Activated T-helper 2 cell treated with anti-CD3 and anti-CD28 coated beads, Interferon-gamma antibody, Interleukin-2, Interleukin-4, amounts not matched to agents 10 μg/mL and 5 μg/mL and 100 μg/mL, durations not matched to agents 14 hours and 24 hours and 36 hours (primary cell): ENCODE measurements at places on chromosomes 4 and X. TPM values are rescaled to one million over a fixed set of nuclear protein-coding genes. Genes with fewer than 3 reads are reported as not detected.

- DNase-seq = no peak
These were observed 189.6 kb downstream of the BCOR start for GRCh38 chrX:39907964-39908661.

DNA sequence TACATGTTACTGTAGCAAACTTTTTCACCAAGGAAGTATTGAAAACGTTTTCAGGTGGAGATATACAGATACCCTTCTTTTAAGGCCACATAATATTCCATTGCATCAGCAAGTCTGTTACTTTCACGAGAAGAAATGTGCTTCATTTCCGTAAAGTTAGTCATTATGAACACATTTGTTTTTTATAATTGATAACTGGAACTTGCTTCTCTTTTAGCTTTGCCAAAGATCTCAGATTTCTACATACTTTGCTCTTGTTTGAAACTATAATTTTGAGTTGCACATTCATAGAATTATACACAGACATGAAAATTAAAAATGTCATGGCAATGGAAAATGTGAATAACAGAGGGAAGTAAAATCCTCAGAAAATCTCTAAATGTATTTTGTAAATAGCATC lies 128.7 kb upstream of the GIMD1 start:
- DNase-seq = no peak

GRCh38 chr4:99447513-99447912 lies 12.4 kb upstream of the ADH7 start:
- no peak for DNase-seq

DNA sequence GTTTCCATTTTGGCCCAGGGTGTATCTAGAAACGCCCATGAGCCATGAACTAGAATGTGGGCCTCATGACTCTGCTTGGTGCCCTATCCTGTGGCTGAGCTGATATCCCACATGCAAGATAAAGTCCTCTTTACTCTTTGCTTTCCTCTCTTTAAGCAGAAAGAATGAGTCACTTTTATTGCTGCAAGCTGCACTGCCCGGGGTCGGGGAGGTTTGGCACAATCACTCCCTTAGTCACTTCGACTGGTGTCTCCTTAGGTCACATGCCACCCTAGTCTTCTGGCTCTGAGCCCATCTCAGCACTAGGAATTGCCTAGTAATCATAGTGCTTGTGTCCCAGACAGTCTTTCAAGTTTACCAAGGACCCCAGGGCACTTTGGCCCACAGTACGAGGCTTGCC lies 75.1 kb upstream of the CXorf66 start:
- no peak for DNase-seq

GRCh38 chr4:132284910-132285426 lies 864.1 kb upstream of the PCDH10 start:
- no peak for DNase-seq

GRCh38 chr4:120526033-120526432 lies 396.5 kb downstream of the PRDM5 start:
- DNase-seq = no peak

GRCh38 chr4:113673450-113673849 lies 88.1 kb downstream of the CAMK2D start:
- peak; percentile 19 for DNase-seq

GRCh38 chrX:97616883-97617530 lies 733.3 kb downstream of the RPA4 start:
- DNase-seq = no peak

- DNase-seq = no peak
These were observed 349.0 kb downstream of the PCDH7 start for GRCh38 chr4:31069151-31069550.

DNA sequence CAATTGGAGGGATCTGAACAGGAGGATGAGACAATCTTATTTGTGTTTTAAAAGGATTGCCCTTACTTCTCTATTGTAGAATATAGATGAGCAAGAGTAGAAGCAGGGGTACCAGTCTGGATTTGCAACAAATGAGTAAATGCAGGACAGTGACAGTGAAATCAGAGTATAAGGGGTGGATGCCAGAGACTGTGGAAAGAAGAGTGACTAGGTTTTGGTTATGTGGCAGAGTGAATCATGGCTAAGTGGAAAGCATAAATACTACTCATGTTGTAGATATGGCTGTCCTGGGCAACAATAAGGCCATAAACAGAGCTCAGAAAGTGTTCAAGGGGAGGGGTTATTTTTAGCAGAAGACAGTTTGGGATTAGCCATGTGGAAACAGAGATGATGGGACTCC lies 6.0 kb upstream of the VSIG4 start:
- DNase-seq = no peak

GRCh38 chrX:27057883-27058282 lies 405.3 kb downstream of the PPP4R3C start:
- DNase-seq = no peak

DNA sequence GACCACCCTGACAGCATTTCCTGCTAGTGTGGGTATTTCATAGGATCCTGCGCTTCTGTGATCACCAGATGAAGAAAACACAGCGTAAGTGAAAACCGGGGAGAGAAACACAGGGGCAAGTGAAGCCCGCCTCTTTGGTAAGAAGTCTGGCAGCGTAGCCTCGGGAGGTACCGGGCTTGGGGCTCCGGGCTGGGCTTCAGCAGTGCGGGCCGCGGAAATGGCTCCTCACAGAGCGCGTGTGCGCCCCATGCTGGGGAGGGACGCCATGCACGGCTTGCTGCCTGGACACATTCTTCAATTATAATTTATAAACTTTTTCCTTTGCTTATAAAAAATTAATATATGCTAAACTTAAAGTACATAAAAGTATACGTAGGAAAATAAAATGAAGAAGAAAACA lies 151.5 kb downstream of the AFAP1 start:
- DNase-seq = no peak

DNA sequence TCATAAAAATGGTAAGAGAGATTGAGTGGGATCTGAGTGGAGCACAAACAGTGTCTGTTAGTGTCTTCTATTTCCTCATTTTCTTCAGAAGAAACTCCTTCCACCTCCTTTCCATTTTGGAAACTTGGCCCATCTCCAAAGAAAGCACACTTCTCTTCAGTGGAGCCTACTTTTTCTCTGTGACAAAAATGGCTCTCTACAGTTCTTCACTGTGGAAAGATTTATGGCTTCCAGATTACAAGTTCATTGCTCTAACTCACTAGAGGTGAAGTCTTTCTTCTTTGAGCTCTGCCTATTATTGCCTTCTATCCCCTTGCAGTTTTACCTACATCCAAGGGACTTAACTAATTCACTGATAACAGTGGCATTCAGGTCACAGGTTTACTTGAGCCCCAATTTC lies 325.8 kb downstream of the ANTXR2 start:
- DNase-seq = no peak

DNA sequence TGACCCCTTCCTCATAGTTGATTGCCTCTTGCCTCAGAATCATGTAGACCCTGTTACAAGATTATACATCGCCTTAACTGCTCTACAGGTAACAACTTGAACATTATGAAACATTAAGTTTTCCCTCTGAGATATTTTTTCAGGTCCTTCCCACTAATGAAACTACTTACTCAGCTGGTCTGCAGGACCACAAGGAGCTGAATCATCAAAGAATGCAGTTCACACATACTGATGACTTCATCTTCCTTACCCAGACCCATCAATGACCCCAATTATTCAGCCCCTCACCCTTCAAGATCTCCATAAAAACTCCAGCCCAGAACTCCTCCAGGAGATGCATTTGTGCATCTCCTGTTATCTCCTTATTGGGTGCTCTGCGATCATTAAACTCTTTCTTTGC lies 720.9 kb downstream of the RAPGEF2 start:
- no peak for DNase-seq

DNA sequence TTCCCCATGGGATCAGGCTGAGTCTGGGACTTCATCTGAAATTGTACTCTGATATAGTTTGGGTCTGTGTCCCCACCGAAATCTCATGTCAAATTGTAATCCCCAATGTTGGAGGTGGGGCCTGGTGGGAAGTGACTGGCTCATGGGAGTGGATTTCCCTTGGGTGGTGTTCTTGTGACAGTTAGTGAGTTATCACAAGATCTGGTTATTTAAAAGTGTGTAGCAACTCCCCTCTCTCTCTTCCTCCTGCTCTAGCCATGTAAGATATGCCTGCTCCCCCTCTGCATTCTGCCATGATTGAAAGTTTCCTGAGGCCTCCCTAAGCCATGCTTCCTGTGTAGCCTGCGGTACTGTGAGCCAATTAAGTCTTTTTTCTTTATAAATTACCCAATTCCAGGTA lies 61.0 kb downstream of the RASGEF1B start:
- no peak for DNase-seq

DNA sequence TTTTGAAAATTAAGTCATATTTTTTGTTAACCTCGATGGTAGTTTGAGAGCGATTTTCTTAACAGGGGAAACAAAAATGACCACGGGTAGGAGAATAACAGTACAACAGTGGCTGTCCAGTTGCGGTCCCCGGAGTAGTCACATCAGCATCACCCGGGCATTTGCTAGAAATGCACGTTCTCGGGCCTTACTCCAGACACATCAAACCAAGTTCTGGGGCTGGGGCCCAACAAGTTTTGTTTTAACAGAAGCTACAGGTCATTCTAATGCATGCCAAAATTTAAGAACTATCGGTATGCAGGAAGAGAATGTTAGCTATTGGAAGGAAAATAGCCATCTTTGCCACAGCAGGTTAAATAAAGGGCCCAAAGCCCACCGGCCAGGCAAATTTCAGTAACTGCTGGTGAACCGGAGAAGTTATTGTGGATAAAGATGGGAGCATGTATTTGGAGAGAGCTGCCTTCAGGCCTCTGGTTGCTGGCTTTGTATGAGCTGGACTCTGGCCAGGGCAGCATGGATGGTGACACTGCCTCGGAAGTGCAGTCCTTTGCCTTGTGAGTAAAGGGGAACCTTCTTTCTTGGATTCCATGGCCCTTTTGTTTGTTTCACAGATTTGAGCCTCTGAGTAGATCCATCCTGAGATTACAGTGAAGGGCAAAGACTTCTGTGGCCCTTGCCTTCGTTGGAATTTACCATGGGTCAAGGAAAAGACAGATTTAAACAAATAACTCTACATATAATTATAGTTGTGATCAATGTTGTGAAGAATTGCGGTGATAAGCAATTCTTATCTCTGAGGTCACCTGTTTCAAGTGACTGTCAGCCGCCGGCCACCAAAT lies 62.1 kb downstream of the TBC1D14 start:
- no peak for DNase-seq

GRCh38 chr4:186820391-186820891 lies 96.8 kb upstream of the FAT1 start:
- DNase-seq = no peak

DNA sequence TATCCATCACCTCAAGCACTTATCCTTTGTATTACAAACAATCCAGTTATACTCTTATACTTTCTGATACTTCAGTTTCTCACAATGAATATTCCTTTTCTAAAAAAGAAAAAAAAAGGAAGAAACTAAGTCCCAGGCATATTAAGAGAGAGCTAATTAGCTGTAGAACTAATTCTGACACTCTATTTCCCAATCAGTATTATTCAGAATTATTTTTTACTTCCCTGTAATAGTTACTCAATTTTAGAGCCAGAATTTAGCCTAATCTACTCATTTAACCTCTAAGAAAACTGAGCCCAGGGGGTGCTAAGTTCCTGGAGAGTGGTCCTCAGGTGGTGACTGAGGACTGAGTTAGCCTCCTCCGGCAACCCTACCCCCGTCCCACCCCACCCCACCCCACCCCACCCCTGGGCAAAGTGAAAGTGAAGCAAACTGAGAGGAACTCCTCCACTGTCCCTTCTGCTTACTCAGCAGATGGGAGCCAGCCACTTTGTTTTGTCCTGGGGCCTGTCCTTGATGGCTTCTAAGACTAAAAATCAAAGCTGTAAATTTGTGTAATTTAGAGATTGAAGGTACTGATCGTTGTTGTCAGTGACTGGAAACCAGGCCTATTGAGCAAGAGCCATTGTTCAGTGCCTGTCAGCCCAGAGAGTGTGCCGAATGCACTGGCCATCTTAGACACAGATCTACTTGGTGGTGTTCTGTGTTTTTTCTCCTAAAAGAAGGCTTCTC lies 162.1 kb downstream of the CBR4 start:
- no peak for DNase-seq

DNA sequence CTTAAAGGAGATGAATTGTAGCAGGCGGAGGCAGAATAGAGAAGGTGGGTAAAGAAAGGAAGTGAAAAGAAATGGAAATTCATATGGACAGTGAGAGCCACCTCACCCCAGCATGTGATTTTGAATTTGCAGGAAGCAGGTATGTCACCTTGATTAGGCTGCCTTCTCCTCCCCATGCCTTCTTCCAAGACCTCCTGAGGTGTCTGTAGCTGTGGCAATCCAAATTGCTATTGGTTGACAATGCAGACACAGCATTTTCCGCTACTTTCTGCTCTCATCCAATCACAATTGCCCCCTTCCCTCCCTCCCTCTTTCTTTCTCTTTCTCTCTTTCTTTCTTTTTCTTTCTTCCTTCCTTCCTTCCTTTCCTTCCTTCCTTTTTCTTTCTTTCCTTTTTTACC lies 38.5 kb downstream of the RAB33B start:
- no peak for DNase-seq

DNA sequence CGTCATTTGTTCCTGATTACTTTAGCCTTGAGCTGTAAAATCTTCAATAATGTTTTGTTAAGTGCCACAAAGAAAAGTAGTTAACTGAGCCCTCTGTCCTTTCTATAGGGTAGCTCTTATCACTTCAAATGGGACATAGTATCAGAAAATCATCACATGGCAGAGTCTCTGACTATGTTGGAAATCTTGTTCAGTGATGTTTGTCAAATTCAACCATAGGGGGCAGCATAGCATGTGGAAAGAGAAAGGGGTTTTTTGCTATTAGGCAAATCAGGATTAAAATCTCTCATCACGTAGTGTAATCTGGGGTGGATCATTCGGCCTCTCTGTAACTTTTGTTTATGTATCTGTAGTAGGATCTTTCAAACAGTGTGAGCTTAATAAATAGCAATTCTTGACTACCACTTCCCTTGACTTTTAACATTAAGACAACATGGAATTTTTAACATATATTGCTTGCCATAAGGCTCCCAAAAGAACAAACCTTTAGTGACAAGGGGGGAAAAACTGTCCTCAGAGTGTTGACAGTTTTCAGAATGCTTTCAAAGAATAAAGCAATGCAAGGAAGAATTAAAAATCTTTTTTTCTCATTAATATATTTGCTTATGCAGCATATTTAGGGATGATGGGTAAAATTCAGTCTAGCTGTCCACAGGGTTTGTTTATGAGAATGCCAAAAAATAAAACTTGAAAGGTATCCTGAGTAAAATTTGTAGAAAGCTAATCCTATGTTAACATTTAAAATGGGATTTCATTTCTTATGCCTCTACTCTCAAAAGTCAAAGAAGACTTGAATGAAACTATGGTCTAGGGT lies 127.2 kb downstream of the FBXW7 start:
- no peak for DNase-seq

NAA11 gene
- not detected in 2 replicates for total RNA-seq

ADH1B gene
- not detected in 2 replicates for total RNA-seq

ZNF81 gene
- 6.1 and 8.1 TPM in 2 replicates for total RNA-seq

TMEM255A gene
- not detected in 2 replicates for total RNA-seq

VEGFC gene
- 0.11 TPM in 1 of 2 replicates, not detected in the other for total RNA-seq

PACRGL gene
- total RNA-seq = 13.6 and 15.0 TPM in 2 replicates

SHISA3 gene
- 0.80 and 1.2 TPM in 2 replicates for total RNA-seq

RBM46 gene
- not detected in 2 replicates for total RNA-seq

MAGEA1 gene
- total RNA-seq = not detected in 2 replicates

NUP62CL gene
- 1.3 and 1.4 TPM in 2 replicates for total RNA-seq

EDA gene
- total RNA-seq = 0.57 TPM in 2 replicates

FGFBP2 gene
- 2.4 and 3.9 TPM in 2 replicates for total RNA-seq
